Type B pancreatic cell (in vitro differentiated cells): ENCODE measurements at places on chromosomes 5 and 9. TPM values are rescaled to one million over a fixed set of nuclear protein-coding genes. Genes with fewer than 3 reads are reported as not detected.
A peak's percentile ranks its signal among the peaks of the same experiment; 100 is the strongest.

The NR5A1 gene
- total RNA-seq = 0.12 and 0.26 TPM in 2 replicates

DNA sequence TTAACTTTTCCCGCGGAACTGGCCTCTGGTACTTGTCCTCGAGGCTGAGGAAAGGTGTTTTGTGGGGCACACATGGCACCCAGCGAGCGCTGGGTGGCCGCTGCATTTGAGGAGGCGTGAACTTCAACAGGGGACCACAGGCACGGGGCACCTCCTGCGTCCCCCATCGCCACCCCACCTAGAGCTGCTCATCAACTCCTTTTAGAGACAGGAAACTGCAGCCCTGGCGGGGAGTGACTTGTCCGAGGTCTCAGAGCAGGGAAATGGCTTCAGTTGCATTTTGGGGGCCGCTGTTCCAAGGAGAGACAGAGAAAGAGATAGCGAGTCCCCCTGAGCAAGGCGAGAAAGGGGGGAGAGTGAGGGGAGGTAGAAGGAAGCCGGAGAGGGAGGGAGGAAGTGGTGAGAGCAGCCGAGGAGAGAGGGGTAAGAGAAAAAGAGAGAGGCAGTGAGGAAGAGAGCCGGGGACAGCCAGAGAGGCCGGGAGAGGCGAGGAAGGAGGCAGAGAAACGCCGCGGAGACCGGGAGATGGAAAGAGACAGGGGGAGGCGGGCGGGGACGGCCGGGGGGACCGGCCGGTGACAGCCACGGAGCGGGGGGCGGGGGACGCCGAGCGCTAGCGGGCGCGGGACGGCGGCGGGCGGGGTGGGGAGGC lies 12.5 kb upstream of the LHX2 start:
- peaks cover 93% of the 10 kb centered on the region for H3K27me3 ChIP-seq
- H3K4me1 ChIP-seq = peaks cover 9% of the 10 kb centered on the region
- no peaks in the 10 kb centered on the region for H3K36me3 ChIP-seq
- no peak overlapping the region for H3K27ac ChIP-seq
- peak overlapping the region; percentile 88 for H3K4me3 ChIP-seq
- no peak for DNase-seq

DNA sequence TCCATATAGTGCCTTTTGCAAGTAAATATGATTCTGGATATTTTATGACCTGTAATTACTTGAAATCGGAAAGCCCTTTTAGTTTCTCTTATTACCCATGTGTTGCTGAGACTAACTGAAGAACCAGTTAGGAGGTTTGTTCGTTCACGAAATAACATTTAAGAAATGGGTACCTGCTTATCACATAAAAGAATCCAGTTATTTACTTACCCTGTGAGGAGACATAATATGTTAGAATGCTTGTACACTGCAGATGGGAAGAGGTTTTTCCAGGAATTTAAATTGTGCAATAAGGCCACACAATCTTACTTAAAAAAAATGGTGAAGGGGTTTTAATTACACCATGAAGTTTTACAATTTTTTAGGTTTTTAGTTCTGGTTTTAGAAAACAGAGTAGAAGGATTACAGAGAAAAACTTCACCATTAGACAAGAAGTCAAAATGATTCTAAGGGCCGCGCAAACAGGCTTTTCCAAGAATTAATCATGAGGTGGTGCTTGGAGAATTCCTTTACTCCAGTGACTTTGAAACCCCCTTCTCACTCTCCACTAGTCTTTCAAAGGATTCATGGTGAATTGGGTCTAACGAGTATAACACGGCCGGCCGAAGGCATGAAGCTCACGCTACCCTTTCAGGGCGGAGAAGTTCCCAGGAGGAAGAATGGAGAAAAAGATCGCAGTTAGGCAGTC lies 1.1 kb upstream of the PTGER4 start:
- peaks cover 29% of the 10 kb centered on the region for H3K4me1 ChIP-seq
- H3K36me3 ChIP-seq = peaks cover 5% of the 10 kb centered on the region

- no peaks in the 10 kb centered on the region for H3K27me3 ChIP-seq
- H3K4me3 ChIP-seq = no peak overlapping the region
- H3K4me1 ChIP-seq = peaks cover 12% of the 10 kb centered on the region
Measured at GRCh38 chr9:131994364-131995125, 85.1 kb downstream of the MED27 start.

GRCh38 chr5:178590141-178590923 lies at the start of gene COL23A1:
Gene COL23A1 (minus strand): TSS chr5:178590393.
- H3K27ac ChIP-seq = no peak within 1 kb of the TSS
- peak within 1 kb of the TSS; percentile 93 for H3K4me3 ChIP-seq
- DNase-seq = peak; percentile 77
- peaks cover 50% of the 10 kb centered on the region for H3K27me3 ChIP-seq
- H3K4me1 ChIP-seq = peaks cover 30% of the 10 kb centered on the region
- peaks cover 20% of the 10 kb centered on the region for H3K36me3 ChIP-seq

DNA sequence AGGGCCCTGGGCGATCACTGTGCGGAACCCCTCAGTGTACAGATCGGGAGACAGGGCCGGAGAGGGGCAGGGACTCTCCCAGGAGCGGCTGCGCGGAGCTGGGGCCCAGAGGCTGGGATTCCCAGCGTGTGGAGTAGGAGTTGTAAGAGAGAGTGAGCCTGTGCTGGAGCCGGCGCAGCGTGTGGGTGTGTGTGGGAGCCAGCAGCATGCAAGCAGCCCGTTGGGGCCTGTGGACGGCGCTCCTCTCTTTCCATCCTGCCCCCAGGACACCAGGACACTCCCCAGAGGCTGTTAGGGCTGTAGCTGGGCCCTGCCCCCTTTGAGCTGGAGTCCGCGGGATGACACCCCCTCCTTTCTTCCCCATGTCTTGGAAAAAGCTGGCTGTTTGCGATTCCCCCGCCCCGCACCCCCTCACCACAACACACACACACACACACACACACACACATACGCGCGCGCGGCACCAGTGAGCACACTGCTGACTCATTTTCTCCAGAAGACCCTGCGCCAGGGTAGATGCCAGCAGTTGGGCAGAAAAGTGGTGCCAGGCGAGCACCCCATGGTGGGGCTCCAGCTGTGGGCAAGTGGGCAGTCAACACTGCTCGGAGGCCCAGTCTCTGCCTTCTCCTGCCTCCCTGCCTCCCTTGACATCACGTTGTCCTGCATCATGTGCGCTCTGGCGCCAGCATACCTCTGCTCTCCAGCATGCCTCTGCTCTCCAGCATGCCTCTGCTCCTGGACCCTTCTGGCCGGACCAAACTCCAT lies 1.5 kb downstream of the COL27A1 start:
- H3K27me3 ChIP-seq = peaks cover 28% of the 10 kb centered on the region
- peak overlapping the region; percentile 96 for H3K4me3 ChIP-seq
- H3K4me1 ChIP-seq = peaks cover 42% of the 10 kb centered on the region
- peak overlapping the region; percentile 62 for H3K27ac ChIP-seq
